ENCODE measurements at places on chromosomes 5 and 9. TPM values are rescaled to one million over a fixed set of nuclear protein-coding genes. Genes with fewer than 3 reads are reported as not detected.

GRCh38 chr9:137241490-137242268, 592 bp downstream of the TUBB4B start:
- peaks cover 43% of the 10 kb centered on the region for H3K4me1 ChIP-seq
- DNase-seq = peak; percentile 71
- H3K27ac ChIP-seq = peak overlapping the region; percentile 93
- peak overlapping the region; percentile 94 for H3K4me3 ChIP-seq
- H3K27me3 ChIP-seq = no peaks in the 10 kb centered on the region

DNA sequence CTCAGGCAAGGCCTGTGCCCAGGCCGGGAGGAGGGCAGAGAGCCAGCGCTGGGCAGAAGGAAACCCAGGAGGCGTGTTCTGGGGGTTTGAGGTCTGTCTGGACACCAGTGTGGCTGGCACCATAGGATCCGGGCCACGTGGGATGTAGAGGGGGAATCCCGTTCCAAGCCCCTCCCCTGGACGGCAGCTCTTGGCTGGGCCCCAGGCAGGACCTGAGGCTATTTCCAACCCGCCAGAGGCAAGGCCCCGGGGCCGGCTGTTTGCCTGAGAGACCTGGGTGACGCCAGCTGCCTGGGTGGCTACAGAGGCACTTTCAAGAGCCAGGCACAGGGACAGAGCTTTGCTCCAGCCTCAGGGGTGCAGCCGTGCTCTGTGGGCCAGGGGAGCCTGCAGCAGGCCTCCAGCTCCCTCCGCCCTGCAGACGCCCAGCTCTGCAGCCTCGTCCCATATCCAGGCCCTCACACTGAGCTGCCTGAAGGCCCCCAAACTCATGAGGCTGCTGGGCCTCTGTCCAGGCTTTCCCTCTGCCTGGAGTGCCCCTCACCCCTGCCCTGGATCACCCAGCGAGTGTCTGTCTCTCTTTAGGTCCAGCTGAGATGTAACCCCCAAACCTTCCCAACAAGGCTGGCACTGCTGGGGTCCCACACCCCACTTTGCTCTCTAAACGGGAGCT, 56.6 kb upstream of the EGFL7 start:
- DNase-seq = peak; percentile 81
- peaks cover 6% of the 10 kb centered on the region for H3K4me1 ChIP-seq
- no peaks in the 10 kb centered on the region for H3K36me3 ChIP-seq
- H3K27me3 ChIP-seq = no peaks in the 10 kb centered on the region
- H3K4me3 ChIP-seq = no peak overlapping the region

GRCh38 chr5:122424132-122424531, 112.1 kb downstream of the SNCAIP start:
- H3K36me3 ChIP-seq = no peaks in the 10 kb centered on the region
- no peaks in the 10 kb centered on the region for H3K27me3 ChIP-seq
- no peak overlapping the region for H3K4me3 ChIP-seq
- no peak for DNase-seq

GRCh38 chr5:35857606-35858205, 1.0 kb downstream of the IL7R start:
- no peak for DNase-seq
- H3K27me3 ChIP-seq = peaks cover 7% of the 10 kb centered on the region
- no peaks in the 10 kb centered on the region for H3K4me1 ChIP-seq
- no peaks in the 10 kb centered on the region for H3K36me3 ChIP-seq

DNA sequence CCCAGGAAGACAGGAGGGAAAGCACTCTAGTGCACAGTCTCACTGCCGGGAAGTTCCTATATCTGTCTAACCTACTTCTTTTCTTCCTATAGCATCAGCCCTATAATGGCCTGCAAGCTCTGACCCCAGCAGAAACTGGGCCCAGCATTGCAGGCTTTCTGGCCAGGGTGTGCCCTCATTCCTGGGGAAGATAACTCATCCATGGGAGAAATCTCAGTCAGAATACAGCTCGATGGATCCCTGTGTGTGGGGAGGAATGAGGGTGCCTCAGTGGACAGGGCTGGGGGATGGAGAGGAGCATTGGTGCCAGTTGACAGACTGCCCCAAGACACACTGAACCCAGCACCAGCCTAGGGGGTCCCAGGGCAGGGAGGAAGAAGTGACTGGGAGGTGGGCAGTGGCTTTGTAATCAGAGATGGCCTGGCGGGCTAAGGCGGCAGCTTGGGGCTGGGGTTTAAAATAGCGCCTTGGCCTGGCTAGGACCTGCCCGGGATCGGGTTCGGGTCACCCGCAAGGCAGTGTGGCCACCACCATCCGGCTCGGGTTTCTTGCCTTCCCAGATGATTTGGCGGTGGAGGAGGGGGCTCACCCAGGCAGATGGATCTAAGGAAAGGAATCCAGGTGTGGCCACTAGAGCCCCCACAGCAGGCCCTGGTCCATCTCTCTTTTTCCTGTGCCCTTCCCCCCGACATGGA, 7.6 kb upstream of the CXXC5 start:
- no peak overlapping the region for H3K27ac ChIP-seq
- H3K36me3 ChIP-seq = no peaks in the 10 kb centered on the region
- no peak for DNase-seq
- H3K27me3 ChIP-seq = no peaks in the 10 kb centered on the region
- H3K4me1 ChIP-seq = peaks cover 45% of the 10 kb centered on the region

- H3K36me3 ChIP-seq = no peaks in the 10 kb centered on the region
- peak overlapping the region; percentile 98 for H3K4me3 ChIP-seq
- H3K27me3 ChIP-seq = peaks cover 40% of the 10 kb centered on the region
- no peak overlapping the region for H3K27ac ChIP-seq
- DNase-seq = peak; percentile 36
- H3K4me1 ChIP-seq = peaks cover 30% of the 10 kb centered on the region
These were observed 1.4 kb downstream of the NR6A1 start for GRCh38 chr9:124769549-124770358.

DNA sequence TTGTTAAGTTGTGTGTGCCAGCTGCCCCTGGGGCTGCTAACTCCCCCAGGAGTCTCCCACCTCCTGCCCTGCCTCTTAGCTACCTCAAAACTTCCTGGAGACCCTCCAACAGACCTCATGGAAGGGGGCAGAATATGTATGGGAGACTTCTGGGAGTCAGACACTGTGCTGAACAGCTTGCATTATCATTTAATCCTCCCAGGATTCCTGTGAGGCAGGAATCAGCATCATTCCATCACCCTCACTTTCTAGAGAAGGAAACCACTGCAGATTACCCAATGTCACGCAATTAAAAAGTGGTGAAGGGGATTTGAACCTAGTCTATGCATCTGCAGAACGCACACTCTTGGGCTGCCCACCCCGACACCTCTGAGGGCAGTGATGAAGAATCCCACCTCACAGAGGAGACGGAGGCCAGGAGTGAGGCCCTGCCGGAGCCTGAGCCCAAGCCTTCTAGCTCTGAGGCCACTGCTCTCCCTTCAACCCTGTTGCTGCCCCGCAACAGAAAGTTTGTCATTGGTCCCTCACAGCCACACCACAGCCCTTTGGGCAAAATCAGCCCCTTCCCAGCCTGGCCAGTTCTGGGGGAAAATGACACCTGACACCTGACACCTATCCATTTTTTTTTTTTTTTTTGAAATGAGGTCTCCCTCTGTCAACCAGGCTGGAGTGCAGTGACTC, 30.3 kb upstream of the IL17B start:
- H3K4me3 ChIP-seq = peak overlapping the region; percentile 63
- no peaks in the 10 kb centered on the region for H3K36me3 ChIP-seq
- no peak for DNase-seq
- no peaks in the 10 kb centered on the region for H3K27me3 ChIP-seq
- H3K27ac ChIP-seq = peak overlapping the region; percentile 86

GRCh38 chr5:135249658-135250057, 149.4 kb downstream of the MACROH2A1 start:
- DNase-seq = no peak
- H3K27ac ChIP-seq = no peak overlapping the region
- H3K36me3 ChIP-seq = no peaks in the 10 kb centered on the region
- no peaks in the 10 kb centered on the region for H3K27me3 ChIP-seq
- no peak overlapping the region for H3K4me3 ChIP-seq

- H3K27me3 ChIP-seq = peaks cover 8% of the 10 kb centered on the region
- no peak for DNase-seq
- H3K36me3 ChIP-seq = no peaks in the 10 kb centered on the region
- H3K27ac ChIP-seq = no peak overlapping the region
These were observed 69.7 kb downstream of the FAM114A2 start for GRCh38 chr5:153968761-153969562.

DNA sequence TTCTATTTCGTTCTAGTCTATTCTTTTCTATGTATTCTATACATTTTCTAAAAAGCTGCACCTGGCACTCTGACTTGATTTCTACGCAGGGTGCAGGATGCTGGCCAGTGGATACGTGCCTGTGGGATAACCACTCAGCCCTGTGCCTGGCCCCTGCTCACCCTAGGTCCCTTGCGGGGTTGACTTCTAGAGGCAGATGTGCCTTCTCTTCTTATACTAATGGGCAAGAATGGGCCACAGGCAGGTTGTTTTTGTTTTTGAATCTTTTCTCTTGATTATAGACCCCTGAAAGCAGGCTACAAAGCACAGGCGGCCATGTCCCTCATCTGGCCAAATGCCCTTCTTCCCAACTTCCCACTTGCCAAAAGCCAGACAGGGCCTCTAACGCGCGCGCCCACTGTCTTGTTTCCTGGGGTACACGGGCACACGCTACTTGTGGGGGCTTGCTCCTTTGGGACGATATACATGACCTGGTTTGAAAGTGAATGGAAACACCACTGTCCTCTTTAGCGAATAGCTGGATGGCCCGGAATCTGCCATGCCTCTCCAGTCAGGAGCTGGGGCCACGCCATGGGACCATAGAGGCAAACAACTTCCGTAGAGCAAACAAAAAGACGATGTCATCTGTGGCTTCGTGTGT, 162.7 kb upstream of the IRX2 start:
- H3K27me3 ChIP-seq = no peaks in the 10 kb centered on the region
- no peaks in the 10 kb centered on the region for H3K36me3 ChIP-seq
- no peak overlapping the region for H3K4me3 ChIP-seq
- no peak overlapping the region for H3K27ac ChIP-seq

GRCh38 chr5:72107131-72107900, at the start of gene MAP1B:
TSS of gene MAP1B (plus strand) at chr5:72107475. CDS start at chr5:72107532, 57 bp downstream.
- DNase-seq = peak; percentile 61
- peak within 1 kb of the TSS; percentile 91 for H3K4me3 ChIP-seq
- peak within 1 kb of the TSS; percentile 92 for H3K27ac ChIP-seq
- no peaks in the 10 kb centered on the region for H3K36me3 ChIP-seq
- H3K4me1 ChIP-seq = peaks cover 33% of the 10 kb centered on the region

INSL6 gene
- not detected for total RNA-seq

PCDHA9 gene
- total RNA-seq = 0.06 TPM

TTC16 gene
- not detected for total RNA-seq

CTXN3 gene
- total RNA-seq = not detected

GFPT2 gene
- 3.6 TPM for total RNA-seq

Measured in heart right ventricle (tissue), 16 donors.